Stimulated activated CD4-positive, alpha-beta T cell treated with anti-CD3 and anti-CD28 coated beads, Interleukin-12 subunit alpha, Interleukin-12 subunit beta, amount 100 ng/mL, for 4 hours (primary cell): ENCODE measurements at places on chromosomes 6 and 20.

DNA sequence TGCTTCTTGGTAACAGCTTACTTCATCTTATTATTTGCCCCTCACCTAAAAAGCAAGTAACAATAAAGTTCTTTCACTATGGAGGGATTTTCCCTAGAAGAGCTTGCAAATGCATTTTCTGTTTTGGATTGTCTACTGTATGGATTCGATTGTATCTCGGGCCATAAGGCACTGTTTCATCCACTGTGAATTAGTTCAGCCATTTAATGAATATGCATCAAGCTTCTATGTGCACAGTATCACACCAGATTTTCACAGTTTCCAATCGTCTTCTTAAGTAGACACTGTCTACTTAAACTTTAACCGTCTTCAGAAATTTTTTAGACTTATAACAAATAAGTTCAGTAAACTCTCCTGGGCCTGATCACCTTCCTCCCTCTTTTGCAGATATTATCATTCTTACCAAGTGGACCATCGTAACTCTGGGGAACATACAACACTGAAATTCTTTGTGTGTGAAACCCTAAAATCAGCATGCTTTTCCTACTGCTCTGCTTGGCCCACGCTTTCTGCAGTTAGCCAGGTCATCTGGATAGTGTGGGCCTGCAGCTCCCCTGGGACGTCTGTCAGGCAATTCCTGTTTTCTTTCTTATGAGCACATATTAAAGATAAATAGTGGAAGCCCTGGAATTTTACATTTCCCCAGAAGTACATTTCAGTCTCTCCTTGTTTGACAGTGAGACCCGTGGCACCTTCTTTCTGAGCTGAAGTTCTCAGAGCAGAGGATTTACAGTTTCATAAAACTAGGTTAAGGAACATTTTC, 136.5 kb upstream of the PDE10A start:
- no peak for DNase-seq

DNA sequence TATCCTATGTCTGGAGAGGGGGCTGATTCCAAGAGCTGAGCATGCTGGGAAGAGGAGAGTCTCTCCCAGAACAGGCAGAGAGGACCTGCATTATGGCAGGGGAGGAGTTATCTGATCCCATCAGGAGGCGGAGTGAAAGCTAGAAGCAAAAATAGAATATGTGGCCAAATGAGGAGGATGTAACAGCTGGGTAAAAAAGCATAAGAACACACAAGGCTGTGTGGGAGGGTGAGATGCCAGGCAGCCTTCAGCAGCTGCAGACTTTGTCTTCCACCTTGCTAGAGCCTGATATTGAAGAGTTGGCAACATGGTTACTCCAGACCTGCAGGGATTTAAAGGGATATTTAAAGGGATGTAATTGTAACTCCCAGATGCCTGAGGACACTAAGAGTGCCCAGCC, 167.1 kb downstream of the PTPRT start:
- DNase-seq = no peak

DNA sequence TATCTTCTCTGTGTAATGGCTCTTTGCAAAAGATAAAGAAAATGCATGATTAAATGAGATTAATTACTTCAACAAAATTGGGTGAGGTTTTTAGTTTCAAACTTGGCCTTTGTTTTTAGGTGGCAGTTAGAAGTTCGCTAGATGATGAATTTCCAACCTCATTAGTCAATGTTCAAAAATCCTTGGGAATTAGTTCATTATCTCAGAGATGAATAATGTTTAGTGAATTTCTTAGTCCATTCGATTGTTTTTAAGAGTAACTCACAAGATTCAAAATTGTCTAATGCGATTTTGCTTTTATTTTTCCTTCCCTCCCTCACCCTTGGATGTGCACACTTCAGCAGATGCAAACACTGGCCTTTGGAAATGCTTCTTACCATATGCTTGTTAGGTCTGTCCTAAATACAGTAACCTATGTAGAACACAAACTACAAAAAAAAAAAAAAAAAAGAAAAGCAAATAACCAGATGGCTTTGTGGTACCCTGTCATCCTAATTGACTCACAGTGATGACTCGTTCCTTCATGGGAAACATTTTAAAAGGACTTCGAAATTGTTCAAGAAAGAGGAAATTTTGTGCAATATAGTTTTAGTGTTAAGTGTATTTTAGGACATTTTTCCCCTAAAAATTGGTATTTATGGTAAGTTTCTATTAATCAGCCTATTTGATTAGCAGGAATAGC, 66.7 kb downstream of the FAM229B start:
- DNase-seq = no peak

DNA sequence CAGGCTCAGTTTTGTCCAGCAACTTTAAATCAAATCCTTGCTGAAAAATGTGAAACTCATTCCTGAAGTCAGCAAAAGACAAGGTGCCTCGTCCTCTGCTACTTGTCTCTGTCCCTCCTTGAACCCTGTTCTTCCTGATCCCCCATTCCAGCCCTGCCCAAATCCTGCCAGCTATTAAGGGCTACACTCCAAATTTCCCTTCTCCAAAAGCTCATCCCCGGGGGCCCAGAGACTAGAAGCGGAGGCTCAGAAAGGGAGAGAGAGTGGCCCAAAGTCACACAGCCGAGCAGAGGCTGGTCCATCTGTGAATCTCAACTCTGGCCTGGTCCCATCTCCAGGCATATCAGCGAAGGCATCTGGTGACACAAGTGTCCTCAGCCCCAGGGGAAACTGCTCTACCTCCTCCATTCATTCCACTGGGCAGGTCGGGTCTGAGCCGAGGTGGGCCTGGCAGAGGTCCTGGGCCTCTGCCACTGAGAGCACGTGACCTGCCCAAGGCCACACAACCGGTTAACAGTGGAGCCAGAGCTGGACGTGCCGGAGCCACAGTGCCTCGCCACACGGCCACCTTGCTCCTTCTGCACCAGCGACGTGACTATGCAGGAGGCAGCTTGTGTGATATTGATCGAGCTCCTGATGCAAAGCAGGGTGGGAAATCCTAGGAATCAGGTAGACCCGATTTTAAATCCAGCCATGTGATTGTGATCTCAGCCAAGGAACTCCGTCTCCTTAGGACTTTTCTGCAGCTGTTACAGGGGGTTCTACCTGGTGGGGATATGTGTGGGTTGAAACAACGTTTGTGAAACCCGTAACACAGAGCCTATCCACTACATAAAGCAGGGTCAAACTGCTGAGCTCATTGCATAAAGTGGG, 28.6 kb downstream of the NOL4L start:
- DNase-seq = no peak

DNA sequence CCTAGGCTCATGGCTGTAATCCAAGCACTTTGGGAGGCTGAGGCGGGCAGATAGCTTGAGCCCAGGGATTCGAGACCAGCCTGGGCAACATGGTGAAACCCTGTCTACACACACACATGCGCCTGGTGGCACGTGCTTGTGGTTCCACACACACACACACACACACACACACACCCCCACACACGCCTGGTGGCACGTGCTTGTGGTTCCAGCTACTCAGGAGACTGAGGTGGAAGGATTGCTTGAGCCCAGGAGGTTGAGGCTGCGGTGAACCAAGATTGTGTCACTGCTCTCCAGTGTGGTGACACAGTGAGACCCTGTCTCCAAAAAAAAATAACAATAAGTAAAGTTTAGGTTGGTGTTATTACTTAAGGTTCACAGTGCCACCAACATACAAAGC, 165.8 kb downstream of the ZFAND3 start:
- DNase-seq = no peak

DNA sequence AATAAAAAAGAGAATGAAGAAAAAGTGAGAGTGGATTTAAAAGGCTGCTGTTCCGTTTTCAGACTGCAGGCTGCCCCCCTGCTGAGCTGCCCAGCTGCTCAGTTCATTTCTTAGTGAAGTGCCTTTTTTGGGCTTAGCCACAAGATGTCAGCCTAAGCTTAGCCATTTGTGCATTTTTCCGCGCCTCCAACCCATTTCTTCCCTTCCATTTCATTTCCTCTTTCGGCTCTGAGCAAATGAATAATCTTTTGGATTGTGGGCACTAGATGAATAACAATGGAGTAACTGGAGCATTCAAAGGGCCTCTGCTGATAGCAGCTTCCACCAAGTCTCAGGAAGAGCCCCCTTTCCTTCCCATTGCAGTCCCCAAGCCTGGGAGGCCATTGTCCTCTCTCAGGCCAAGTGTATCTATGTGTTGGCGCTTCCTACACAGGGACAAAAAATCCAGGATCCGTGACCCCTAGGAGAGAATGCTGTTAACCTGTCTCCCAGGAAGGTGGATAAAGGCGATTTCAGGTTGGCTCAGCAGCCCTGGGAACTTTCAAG, 83.5 kb upstream of the SPTLC3 start:
- peak; percentile 4 for DNase-seq

- no peak for DNase-seq
Observed at GRCh38 chr6:13559968-13560650, 14.3 kb upstream of the SIRT5 start.

DNA sequence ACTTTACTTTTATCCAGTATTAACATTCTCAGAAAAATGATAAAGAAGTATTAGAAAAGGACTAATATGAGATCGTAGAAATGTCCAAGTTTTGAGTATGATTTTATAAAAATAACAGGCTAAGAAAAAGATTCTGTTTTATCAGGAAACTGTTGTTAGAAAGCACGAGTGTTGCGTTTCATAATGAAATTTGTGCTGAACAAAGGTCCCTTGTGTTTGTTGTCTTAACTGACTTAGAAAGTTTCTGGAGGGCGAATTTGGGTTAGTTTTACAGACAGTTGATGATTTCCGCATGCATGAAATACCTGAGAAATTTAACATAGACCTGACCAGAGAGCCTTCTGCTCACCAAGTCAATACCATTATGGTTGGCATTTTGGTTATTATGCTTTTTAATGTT, 136.0 kb downstream of the FNDC1 start:
- no peak for DNase-seq

DNA sequence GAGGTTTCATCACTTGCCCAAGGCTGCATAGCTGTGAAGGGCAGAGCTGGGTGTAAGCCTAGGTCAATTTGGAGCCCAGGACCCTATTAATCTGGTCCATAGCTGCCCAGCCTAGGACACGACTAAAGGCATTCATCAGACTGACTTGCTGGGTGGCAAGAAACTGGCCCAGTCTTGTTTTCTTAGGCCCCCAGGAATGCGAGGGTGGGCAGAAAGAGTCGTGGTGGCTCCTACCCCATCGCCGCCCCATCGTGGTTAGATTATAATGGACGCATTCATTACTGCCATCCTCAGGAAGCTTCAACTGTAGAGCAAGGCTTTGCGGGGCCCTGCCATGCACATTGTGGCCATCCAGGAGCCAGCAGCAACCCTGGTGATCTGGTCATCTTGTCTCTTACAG, 16.1 kb downstream of the DYNLRB1 start:
- no peak for DNase-seq

DNA sequence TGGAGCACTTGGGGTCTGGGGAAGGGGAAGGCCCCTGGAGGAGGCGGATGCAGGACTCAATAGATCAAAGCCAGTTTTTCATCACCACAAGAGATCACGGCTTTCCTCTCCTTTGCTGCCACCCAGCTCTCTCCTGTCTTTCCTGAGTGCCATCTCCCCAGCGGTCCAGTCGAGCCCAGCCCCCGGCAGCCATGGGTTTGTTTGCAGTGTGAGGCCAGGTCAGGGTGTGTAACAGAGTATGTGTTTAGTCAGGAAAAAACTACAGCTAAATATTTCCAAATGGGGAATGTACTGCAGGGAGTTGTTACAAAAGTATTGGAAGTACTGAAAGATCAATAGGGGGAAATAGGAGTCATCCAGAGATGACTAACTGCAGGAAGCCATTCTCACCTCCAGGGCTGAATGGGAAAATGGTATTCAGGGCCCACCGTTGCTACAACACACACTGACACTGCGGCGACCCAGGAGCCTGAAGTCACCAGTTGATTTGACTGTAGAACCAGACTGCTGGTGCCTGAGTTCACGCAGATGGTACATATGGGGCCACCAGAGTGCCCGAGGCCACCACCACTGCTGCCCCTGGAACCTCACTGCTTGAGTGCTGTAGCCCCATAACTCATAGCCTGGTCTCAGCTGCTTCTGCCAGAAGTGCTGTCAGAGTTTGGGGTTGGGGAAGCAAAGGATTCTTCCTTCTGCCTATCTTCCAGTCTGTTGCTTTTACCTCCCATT, 23.6 kb upstream of the FANCE start:
- no peak for DNase-seq

- no peak for DNase-seq
Observed at GRCh38 chr6:12324099-12324498, 33.9 kb downstream of the EDN1 start.

DNA sequence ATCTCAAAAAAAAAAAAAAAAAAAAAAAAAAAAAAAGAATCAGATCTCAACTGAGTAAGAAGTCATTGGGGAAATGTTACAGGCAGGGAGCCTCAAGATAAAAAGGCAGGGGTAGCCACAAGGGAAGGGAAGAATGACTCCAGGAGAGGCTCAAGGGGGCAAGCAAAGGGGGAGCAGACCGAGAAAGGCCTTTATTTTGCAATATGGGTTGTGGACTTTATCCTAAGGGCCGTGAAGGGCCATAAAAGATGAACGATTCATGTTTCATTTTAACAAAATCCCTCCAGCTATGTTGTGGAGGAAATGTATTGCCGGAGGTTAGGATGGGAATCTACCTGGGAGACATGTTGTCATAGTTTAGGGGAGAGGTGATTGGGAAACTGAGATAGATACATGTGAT, 25.8 kb upstream of the SEC63 start:
- no peak for DNase-seq

DNA sequence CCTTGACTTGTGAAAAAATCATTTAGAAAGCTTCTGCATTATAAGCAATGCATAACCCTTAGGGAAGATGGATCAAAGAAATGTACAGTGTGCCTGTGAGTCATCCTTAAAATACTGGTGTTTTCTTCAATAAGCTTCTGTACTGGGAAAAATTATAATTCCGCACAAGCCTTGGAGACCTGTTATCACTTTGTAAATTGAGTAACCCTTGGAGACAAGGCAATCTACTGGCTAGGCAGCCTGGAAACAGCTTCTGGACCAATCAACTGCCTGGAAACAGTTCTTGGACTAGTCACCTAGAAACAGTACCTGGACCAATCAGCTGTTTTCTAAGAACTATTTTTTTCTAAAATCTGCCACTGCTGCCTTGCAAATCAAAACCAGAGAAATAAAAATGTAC, 25.8 kb upstream of the RNGTT start:
- no peak for DNase-seq

DNA sequence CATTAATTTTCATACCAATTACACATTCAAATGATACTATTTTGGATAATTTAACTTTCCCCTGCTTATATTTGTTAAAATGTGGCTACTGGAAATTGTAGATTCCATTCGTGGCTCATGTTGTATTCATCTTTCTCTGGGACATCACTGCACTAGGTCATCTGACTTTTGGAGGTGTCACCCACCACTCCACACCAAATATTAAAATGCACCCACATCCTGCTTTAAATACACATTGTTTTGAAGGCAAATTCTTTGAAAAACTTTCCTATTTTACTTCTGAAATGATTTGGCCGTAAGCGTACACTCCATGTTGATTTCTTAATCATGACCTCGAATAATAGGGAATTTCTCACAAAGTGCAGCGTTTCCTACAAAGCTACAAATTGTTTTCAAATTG, 8.7 kb upstream of the RBM38 start:
- no peak for DNase-seq

- DNase-seq = no peak
Observed at GRCh38 chr20:62716198-62716940, 7.7 kb downstream of the NTSR1 start.
